ENCODE measurements at places on chromosomes 4 and X.

DNA sequence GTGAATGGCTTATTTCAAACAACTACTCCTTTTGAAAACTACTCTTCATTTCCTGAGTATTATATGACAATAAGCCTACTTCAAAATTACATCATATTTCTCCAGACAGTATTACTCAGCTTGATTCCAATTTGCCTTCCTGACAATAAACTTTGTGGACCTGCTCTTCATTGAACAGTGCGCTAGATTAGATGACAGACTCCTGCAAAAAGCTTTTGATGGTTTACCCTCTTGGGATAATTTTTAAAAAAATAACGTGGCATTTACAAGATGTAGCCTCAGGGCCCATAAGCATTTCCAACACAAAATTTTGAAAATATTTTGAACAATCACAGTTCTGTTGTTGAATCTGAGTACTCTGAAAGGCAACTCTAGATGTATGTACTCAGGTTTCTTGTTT is 25.9 kb downstream of the MGAT4D start:
- DNase-seq = no peak

DNA sequence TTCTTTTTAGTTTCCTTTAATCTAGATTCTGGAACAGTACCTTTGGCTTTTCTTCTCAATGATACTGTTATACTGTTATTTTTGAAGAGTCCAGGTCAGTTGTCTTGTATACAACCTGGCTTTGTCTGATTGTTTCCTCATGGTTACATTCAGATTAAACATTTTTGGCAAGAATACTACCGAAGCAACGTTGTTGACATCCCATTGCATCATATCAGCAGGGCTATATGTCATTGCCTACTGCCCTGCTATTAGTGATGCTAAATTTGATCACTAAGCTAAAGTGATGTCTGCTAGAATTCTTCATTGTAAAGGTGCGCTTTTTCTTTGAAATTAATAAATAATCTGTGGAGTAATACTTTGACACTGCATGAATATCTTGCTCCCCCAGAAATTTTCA is 5.8 kb upstream of the ATP1B4 start:
- no peak for DNase-seq

DNA sequence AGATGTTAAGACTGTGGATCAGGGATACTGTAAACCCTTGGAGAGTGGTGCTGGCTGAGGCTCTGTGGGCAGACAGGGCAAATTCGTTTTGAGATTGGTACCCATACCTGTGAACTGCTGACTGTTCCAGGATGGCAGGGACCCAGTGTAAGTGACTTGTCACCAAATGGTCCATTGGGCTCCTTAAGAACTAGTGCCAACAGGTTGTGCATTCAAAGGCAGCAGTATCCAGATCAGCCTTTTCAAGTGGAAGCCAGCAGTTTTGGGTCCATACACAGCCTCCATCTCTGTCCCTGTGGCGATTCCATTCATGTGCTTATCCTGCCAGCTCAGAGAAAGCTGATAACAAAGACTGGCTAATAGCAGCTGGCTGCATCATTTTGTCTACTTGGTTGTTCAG is 84.0 kb upstream of the SCOC start:
- no peak for DNase-seq

GRCh38 chrX:101386542-101386885 is 523 bp upstream of the BTK start:
- DNase-seq = no peak

GRCh38 chrX:36583674-36584073 is 424.5 kb upstream of the FAM47C start:
- DNase-seq = no peak

DNA sequence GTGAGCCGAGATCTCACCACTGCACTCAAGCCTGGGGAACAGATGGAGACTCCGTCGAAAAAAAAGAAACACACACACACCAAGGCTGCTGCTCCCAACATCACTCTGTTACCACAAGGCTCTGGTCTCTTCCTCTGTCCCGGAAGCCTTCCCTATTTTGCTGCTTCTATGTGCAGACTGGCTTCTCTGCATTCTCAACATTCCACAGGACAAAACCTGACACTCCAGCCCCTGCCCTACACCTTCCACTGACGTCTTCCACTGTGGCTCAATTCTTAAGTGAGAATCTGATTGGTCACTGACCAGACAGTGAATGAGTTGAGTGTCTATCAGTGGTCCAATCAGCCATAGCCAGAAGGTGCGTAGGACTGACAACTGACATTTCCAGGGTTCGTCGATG is 5.9 kb downstream of the ODAPH start:
- DNase-seq = no peak

DNA sequence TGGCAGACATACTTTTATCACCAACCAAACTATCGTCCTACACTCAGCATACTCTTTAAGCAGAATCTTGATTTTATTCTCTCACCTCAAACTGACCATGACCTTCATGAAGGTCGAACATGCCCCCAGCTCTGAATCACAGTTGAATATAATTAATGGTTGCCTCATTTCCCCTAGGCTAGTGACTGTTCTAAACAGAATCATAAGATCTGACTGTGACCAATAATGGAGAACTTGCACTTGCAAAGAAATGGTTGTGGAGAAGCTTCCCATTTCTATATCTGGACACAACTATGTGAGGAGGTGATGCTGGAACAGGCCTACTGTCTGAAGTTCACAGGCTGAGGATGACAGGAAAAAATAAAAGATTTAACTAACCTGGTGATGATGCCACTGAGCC is 85.1 kb downstream of the PDGFC start:
- DNase-seq = no peak

GRCh38 chrX:35244796-35245508 is 302.4 kb downstream of the FAM47B start:
- no peak for DNase-seq

DNA sequence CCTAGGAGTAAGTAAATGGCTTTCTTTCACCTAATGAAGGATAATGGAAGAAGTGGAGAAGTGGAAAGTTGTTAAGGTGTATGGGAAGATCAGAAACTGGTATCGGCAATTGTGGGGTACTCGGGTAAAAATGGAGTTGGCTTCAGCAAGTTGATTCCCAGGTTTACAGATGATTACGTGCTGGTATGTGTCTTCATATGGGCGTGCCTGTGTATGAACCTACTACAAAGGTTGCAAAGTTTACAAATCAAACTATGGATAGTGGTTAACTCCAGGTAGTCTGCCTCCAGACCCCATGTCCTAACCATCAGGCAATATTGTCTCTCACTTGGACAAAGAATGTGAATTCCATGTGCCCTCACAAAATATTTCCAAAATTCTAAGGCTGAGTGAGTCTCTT is 773 bp downstream of the TLR3 start:
- DNase-seq = no peak

GRCh38 chr4:120850018-120850599 is 72.4 kb downstream of the PRDM5 start:
- DNase-seq = no peak

All from stimulated activated CD8-positive, alpha-beta memory T cell treated with anti-CD3 and anti-CD28 coated beads, Interleukin-4, amount 100 ng/mL, for 4 hours (primary cell).